ENCODE measurements at places on chromosomes 7 and 10. TPM values are rescaled to one million over a fixed set of nuclear protein-coding genes. Genes with fewer than 3 reads are reported as not detected.

CPXM2 gene
- 0.74 TPM for polyA plus RNA-seq

GRCh38 chr7:80843018-80843677, 75.7 kb downstream of the SEMA3C start:
- DNase-seq: no peak

SRRM3 gene
- polyA plus RNA-seq: 0.53 TPM

DNA sequence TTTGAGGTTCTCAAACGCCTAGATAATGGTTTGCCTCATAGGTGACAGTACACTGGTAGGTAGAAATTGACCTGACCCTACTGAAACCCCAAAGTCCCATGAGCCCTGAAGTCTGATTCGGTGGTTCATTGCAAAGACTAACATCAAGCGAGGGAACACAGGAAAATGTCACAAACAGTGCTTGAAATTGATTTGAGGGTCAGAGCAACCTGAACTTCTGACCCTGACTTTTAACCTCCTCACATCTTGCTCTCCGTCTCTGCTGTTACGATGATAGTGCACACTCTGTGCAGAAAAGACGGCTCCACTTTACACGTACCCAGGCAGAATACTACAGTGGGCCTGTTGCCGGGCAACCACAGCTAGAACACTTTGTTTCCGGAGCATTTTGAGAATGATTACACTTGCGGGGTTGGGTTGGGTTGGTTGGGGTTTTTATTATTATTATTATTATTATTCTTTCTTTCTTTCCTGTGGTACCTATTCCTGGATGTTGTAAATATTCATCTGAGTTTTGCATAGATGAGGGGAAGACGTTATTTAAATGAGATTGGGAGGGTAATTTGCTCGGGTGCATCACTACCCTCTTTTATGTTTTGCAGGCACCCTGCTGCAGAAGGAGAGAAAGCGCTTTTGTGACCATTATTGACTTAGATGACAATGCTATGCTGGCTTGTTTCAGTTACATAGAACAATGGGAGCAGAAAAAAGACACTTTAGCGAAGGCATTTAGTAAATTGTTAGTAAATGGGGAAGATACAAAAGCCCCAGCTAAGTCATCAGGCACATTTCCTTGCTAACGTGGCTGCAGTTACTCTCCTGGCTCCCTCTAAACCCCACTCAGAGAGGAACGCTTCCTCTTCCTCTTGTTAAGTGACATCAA, 438.1 kb upstream of the NRP1 start:
- DNase-seq: no peak

DNA sequence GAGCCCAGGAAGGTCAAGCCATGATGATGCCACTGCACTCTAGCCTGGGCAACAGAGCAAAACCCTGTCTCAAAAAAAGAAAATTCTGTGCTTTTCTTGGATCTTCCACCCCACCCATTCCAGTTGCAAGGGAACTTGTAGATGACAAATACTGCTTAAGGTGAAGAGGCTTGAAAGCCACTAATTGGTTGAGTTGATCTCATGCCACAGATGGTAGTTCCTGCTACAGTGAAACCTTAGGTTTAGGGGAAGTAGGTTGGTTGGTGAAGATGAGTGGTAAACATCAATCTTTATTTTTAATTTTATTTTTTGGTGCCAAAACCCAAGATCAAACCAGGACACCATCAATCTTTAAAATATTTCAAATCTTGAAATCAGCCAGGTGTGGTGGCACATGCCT, 2.9 kb upstream of the GDI2 start:
- no peak for DNase-seq

- DNase-seq: peak; percentile 64
Measured at GRCh38 chr10:96984541-96985131, 152.5 kb downstream of the LCOR start.

- DNase-seq: no peak
Measured at GRCh38 chr10:103350175-103350516, 794 bp downstream of the PCGF6 start.

- DNase-seq: no peak
Measured at GRCh38 chr7:82677493-82677892, 233.9 kb upstream of the CACNA2D1 start.

GRCh38 chr10:110841767-110842267, 29.9 kb upstream of the PDCD4 start:
- DNase-seq: no peak

GRCh38 chr7:129859183-129859582, 93.6 kb downstream of the UBE2H start:
- no peak for DNase-seq

ZNF786 gene
- polyA plus RNA-seq: 5.8 TPM

DKK1 gene
- 0.45 TPM for polyA plus RNA-seq

- no peak for DNase-seq
Measured at GRCh38 chr10:103246324-103246723, 637 bp downstream of the RPEL1 start.

NRBF2 gene
- 16.5 TPM for polyA plus RNA-seq

GRCh38 chr7:90551036-90551435, 45.1 kb upstream of the CDK14 start:
- DNase-seq: no peak

LIPK gene
- not detected for polyA plus RNA-seq

ZNF804B gene
- not detected for polyA plus RNA-seq

DNA sequence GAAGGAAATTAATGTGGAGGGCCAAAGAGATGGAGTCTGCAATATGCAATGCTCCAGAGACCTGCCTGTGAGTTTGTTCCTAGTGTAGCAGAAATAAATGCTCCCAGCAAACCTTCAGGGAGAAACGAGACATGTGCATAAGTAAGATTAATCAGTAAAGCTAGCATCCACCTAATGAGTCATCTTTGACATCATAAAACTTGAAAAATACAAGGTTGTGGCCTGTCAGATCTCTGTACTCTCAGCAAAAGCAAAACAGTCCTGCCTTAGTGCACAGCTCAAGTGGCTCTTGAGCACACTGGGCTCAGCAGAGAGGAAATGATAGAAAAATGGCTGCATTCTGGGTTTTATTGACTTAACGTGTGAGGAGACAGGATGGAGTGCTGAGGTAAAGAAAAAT, 32.5 kb upstream of the ERCC6 start:
- DNase-seq: no peak

SH2B2 gene
- polyA plus RNA-seq: 12.0 TPM

PAOX gene
- 2.8 TPM for polyA plus RNA-seq

- DNase-seq: no peak
Measured at GRCh38 chr10:77927402-77928246, 1.1 kb upstream of the DLG5 start.

DNA sequence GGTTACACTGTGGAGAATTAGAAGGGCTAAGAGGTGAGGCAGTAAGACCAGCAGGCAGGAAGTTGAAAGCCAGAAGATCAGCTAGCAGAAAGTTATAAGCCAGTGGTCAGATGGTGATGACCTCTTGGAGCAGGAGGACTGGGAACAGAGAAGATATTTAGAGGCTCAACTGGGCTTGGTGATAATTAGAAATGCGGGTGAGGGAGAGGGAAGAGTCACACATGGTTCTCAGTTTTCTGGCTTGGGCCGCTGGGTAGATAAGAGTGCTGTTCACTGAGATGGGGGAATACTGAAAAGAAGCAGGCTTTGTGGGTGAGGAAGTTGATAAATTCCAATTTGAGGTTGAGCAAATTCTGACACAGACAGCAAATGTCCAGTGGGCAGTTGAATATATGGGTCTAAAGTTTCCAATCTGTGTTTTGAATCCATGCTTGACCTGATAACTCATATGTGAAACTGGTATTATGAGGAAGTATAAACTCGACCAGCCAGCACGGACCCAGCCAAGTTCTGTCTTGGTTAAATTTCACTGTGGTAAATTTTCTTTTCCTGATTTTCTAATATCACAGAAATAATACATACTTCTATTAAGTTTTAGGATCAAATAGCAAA, 22.7 kb downstream of the LSMEM1 start:
- no peak for DNase-seq

OPN4 gene
- polyA plus RNA-seq: 1.4 TPM

DNA sequence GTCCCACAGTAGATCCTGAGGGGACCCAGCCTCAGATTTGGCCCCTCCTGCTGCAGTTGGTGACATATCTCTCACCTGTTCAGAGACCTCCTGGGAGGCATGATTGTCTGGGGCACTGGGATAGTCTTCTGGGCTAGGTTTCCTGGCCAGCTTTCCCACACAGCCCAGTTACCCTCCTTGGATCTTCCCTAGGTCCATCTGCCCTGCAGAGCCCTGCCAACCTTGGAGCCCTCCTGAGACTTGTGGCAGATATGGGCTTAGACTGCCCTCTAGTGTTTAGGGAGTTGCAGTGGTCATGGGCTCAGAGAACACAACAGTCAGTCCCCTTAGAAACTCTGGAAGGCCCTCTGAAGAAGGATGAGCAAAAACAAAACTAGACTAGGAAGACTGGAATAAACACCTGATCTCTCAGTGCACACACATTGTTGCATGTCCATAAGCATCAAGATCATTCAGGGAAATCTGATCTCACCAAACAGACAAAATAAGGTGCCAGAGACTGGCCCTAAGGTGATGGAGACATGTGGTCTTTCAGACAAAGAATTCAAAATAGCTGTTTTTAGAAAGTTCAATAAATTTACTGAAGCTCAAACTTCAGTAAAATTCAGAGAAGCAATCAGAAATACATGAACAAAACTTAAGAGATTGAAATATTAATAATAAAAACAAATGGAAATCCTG, 324.6 kb downstream of the ATRNL1 start:
- peak; percentile 3 for DNase-seq

- no peak for DNase-seq
Measured at GRCh38 chr10:86247073-86247472, 119.5 kb downstream of the GRID1 start.

TMEM184A gene
- 1.5 TPM for polyA plus RNA-seq

GRCh38 chr10:110425684-110426293, 71.9 kb upstream of the DUSP5 start:
- no peak for DNase-seq

DNA sequence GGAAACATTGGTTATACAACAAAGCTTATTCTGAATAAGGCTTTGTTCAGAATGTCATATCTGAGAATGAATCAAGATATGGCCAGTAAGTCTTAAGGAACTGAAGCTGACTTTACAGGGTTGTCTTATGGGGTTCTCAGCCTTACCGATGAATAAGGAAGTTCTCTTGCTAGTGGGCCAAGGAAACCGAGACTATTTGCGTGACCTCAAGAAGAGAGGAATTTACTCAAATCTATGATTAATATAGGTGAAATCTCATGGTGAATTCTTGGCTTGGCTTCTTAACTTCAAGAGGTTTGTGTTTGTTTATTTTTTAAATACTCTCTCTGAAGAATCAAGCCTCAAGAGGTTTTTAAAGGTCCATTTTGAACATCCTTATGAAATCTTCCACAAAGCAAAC, 4.7 kb upstream of the MRLN start:
- no peak for DNase-seq

- DNase-seq: no peak
Measured at GRCh38 chr10:71127773-71128172, 84.6 kb upstream of the UNC5B start.

- no peak for DNase-seq
Measured at GRCh38 chr7:153258686-153259085, 499.1 kb downstream of the ACTR3B start.

GRCh38 chr10:75648351-75648750, 216.9 kb downstream of the LRMDA start:
- DNase-seq: no peak

DNA sequence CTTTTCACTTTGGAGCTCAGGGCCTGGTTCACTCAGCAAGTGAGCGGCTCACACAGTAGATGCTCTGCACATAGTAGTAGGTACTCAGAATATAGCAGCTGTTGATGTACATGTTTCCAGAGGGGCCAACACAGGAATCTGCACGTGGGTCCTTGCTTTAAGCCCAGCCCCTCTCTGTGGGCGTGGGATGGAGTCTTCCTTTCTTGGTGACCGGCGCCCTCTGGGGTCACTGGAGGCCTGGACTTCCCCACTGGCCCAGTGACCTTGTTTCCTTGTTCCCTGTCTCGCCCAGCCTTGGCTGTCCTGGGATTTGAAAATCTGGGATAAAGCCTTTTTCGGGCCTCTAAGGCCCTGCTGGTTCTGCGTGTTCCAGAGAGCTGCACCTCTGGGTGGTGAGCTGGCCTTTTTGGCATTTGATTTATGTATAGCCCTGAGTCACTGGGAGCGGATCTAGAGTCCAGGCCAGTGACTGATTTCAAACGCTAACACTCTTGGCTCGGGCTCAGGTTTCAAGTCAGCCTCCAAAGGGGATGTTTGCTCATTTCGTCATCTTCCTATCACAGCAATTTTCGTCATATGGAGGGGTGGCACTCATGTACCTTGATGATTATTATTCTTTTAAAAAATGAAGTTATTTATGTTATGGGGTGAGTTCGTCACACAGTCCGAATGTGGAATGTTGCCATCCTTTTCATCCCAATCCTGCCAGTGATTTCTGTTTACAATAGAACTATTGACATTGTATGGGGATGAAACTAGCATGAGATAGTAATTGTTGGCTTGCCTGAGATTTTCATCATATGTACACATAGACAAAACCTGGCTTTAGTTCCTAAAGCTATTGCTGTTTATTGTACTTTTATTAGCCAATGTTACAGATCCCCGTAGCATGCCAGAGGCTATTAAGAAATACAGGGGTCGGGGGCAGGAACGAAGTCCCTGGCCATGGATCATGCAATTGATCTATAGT, 65.5 kb downstream of the CUX1 start:
- DNase-seq: peak; percentile 86

KEL gene
- polyA plus RNA-seq: 0.74 TPM

PIP gene
- not detected for polyA plus RNA-seq

CPVL gene
- 31.3 TPM for polyA plus RNA-seq

- no peak for DNase-seq
Measured at GRCh38 chr7:4056552-4057288, 625.4 kb upstream of the FOXK1 start.

- no peak for DNase-seq
Measured at GRCh38 chr7:29922921-29923700, 66.5 kb downstream of the SCRN1 start.

DNA sequence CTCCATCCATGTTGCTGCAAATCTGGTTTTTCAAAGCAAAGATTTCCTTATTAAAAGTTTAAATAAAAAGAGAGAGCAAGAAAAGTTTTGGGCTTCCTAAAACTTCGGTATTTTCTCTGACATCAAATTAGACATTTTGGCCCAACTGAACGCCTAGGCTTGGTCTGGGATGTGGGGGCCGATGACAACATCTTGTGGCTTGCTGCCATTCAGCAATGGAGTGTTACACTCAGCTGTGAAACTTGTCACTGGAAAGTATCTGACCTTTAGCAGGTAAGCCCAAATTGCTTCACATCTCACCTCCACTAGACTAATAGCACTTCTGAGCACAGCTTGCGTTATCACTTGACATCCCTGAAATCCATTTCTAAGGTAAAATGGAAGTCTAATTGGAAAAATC, 320.6 kb downstream of the GATA3 start:
- DNase-seq: no peak

GRCh38 chr10:71374481-71375233, 22.1 kb upstream of the CDH23 start:
- DNase-seq: no peak

GRCh38 chr7:33593611-33594010, 311.7 kb upstream of the BMPER start:
- peak; percentile 38 for DNase-seq

GRCh38 chr10:126499744-126500143, 111.5 kb upstream of the ADAM12 start:
- DNase-seq: no peak

DNA sequence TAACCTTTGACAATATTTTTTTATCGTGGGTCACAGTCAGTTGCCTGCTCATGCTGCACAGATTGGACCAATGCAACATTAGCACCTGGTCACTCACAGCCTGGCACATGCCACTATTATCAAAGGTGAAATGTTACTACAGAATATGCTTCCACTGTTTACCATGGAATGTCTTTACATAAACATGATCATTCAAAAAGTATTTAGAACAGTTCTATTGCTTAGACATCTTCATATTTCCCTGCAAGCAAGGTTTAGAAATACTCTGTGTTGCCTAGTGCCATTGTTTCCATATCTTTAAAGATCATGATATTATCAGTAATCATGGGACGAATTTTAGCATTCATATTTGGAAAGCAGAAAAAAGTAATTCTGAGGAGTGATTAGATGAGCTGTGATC, 179.9 kb upstream of the CHRM2 start:
- DNase-seq: no peak

All from muscle of back (tissue), 13 donors.